ENCODE measurements at places on chromosomes 4 and X.

DNA sequence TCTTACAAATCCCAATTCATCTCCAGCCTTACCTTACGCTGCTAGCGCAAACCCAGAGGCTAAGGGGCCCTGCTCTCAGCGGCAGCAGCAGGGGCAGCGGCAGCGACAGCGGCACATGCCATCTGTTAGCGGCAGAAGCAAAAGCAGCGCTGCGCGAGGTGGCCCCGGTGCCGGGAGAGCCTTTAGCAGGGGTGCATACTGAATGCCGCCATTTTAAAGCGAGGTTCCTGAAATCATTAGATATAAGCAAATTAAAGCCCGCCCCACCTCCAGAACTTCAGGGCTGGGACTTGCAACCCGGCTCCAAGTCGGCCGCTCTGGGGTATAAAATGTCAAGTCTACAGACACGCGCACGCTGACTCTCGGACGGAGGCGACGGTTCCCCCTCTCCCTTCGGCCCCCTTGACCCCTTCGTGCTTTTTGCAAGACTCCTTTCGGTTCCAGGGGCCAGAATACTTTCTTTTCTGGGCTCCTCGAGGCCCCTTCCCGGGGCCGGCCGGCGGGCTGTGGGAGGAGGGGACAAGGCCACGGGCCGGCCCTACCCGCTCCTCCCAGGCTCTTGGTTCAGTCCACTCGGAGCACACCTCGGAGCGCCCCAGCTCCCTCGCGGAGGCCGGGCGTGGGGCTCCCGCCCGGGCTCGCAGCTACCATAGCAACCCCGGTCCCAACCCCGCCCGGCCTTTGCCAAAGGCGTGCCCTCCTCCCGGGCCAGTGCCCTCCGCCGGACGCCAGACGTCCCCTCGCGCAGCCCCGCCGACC is at the start of gene MBNL3:
TSS of gene MBNL3 (minus strand) at position 220 of the 759 bp plus-strand sequence. CDS start 49,427 bp downstream, outside the sequence.
- DNase-seq = peak; percentile 72

GRCh38 chr4:60780874-60781273 is 419.3 kb upstream of the ADGRL3 start:
- DNase-seq = no peak

GRCh38 chr4:142719854-142720541 is 126.1 kb downstream of the INPP4B start:
- no peak for DNase-seq

DNA sequence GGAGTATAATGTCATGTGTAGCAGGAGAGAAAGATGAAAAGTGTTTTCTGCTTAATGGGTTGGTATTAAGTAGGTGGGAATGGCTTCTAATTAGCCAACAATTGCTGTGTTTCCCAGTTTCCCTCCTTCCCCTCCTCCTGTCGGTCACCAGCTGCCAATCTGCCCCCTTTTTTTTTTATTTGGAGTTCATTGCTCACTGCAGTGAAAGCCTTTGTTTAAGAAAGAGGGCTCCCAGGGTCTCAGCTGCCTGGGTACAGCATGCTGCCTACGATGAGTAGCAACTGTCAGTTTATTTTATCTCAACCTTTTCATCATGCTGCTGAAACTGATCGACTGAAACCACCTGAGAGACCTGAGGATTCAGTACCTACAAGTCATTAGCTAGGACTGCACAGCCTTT is 149.0 kb downstream of the POU4F2 start:
- DNase-seq = no peak

DNA sequence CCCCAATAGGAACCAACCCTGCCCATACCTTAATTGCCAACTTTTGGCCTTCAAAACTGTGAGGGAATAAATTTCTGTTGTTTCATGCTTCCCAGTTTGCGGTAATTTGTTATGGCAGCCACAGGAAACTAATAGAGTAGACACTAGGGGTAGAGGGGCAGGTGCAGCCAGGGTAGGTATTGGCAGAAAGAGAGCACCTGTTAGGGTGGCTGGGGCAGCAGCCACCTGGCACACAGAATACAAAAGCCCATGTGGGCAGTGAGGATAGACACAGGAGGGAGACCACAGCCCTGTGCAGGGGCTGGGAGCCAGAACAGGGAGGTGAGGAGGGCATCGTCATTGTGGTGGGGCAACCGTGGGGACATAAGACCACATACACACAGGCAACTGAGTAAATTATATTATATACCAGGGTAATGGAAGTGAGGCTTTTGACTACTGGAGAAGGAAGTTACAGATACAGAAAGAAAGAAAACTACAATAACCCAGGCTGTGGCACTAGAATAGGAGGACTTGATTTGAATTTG is 28.2 kb downstream of the IRF2 start:
- DNase-seq = no peak

DNA sequence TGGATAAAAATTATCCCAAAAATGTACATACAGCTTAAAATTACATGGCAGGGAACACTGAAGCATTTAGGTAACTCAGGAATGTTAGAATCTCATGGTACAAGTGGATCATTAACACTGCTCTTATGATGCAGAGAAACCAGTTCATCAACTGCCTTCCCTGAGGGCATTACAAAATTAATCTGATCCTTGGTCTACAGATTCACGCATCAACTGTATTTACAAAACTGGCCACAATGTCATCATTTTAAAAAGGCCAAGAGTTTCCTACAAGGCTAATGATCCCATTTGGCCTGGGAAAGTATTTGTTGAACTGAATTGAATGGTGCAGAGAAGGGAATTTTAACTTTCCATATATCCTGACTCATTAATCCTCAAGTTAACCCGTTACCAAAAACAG is 84.6 kb downstream of the TSPAN5 start:
- no peak for DNase-seq

DNA sequence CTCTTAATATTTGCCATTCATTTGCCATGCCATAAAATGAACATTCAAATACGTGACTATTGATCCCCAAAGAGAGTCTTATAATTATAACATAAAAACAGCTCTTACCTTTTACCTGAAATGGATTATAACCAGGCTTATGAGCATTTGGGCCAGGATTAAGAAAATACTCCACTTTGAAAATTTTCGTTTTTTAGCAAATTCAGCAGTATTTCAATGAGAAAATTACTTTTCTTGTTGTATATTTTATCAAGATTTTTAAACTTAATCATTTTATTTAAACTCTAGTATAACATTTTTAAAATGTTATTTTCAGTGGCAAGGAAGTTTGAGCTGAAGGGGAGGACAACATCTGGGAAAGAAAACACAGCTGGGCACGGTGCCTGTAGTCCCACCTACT is 59.0 kb upstream of the RAPGEF2 start:
- DNase-seq = no peak

- DNase-seq = no peak
Measured at GRCh38 chr4:94802091-94802490, 44.3 kb downstream of the BMPR1B start.

DNA sequence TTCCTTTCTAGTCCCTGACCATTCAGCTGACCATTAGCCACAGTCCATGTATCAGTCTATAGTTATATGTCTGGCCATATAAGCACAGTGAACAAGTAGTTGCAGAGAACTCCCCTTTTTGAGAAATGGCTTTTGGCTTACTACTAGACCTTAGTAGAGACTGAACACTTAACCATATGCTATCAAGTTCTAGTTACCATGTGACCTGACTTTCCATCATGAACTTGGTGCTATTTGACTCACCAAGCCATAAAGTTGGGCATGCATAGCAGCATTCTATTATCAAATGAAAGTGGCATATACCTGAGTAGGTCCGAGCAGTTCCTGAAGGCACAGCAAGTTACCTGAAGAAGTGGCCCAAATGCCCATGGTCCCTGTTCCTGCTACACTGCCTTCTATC is 74.5 kb upstream of the IL2 start:
- no peak for DNase-seq

- DNase-seq = no peak
Measured at GRCh38 chrX:124328765-124329164, 3.7 kb upstream of the TEX13D start.

All from T-helper 1 cell (primary cell).